Karpas-422 (cell line): ENCODE measurements at places on chromosomes 2 and 18. TPM values are rescaled to one million over a fixed set of nuclear protein-coding genes. Genes with fewer than 3 reads are reported as not detected.

The GKN2 gene
- not detected in 2 replicates for total RNA-seq

The GLI2 gene
- total RNA-seq, result 0.07 TPM in 1 of 2 replicates, not detected in the other

The CCDC74B gene
- 11.9 and 45.0 TPM in 2 replicates for total RNA-seq

The RRM2 gene
- 22.6 and 24.8 TPM in 2 replicates for total RNA-seq

The EN1 gene
- not detected in 2 replicates for total RNA-seq

- H3K27me3 ChIP-seq, result no peaks in the 10 kb centered on the region
- no peak overlapping the region for H3K4me3 ChIP-seq
- H3K36me3 ChIP-seq, result no peaks in the 10 kb centered on the region
- no peak for DNase-seq
These were observed 169.1 kb upstream of the BOD1L2 start for GRCh38 chr18:56977771-56978170.

GRCh38 chr18:26286008-26286407 lies 59.8 kb downstream of the TAF4B start:
- no peak overlapping the region for H3K27ac ChIP-seq
- peaks cover 17% of the 10 kb centered on the region for H3K4me1 ChIP-seq
- no peak for DNase-seq
- peaks cover 56% of the 10 kb centered on the region for H3K36me3 ChIP-seq

DNA sequence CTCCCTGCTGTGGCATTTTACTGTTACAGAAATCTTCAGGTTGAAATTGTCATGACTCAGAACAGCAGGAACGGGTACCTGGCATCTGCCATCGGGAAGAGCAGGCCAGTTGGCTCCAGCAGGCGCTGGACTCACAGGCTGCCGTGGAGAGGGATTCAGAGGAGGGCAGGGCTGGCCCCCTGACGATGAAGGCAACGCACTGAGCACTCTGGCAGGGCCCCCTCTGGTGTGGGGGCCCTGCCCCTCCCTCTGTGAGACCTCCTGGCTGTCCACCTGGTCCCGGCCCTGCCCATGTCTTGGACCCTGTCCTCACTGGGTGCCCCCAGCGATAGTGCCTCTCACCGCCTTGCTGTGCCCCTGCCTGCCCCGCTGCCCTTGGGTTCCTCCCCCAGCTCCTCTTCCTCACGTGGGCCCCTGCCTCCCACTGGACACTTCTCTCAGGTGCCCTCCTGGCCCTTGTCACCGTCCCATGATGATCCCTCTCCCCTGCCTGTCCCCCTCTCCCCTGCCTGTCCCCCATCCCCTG lies 23.3 kb upstream of the ALLC start:
- no peaks in the 10 kb centered on the region for H3K4me1 ChIP-seq
- no peak for DNase-seq
- H3K36me3 ChIP-seq, result no peaks in the 10 kb centered on the region
- H3K4me3 ChIP-seq, result no peak overlapping the region

- no peak overlapping the region for H3K27ac ChIP-seq
- DNase-seq, result no peak
- peaks cover 4% of the 10 kb centered on the region; the same call in 1 of the 2 replicates for H3K4me1 ChIP-seq
- no peaks in the 10 kb centered on the region for H3K27me3 ChIP-seq
- peaks cover 36% of the 10 kb centered on the region; the same call in 1 of the 2 replicates for H3K36me3 ChIP-seq
These were observed 137.4 kb downstream of the AFF3 start for GRCh38 chr2:100004959-100005387.

DNA sequence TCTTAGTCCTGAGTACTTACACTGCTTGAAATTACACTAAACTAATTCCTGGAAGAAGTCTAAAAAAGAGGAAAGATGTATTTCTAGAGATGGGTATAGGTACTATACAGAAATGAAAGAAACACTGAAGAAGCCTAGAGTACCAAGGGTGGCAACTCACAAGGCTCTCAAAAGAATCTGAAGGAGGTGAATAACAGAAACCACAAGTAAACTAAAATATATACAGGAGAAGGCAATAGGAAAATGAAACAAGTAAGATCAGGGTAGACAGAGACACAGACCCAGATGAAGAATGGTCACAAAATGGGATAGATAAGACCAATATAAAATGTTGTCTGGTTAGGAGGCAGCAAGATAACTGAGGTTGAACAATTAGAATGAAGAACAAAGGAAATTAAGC lies 59.9 kb downstream of the USP37 start:
- H3K27ac ChIP-seq, result no peak overlapping the region
- no peak for DNase-seq
- no peak overlapping the region for H3K4me3 ChIP-seq
- no peaks in the 10 kb centered on the region for H3K27me3 ChIP-seq

GRCh38 chr2:217943446-217944321 lies 59.1 kb downstream of the TNS1 start:
- H3K4me3 ChIP-seq, result no peak overlapping the region
- no peak overlapping the region for H3K27ac ChIP-seq
- peak; percentile 52 for DNase-seq
- H3K4me1 ChIP-seq, result no peaks in the 10 kb centered on the region
- no peaks in the 10 kb centered on the region for H3K27me3 ChIP-seq
- H3K36me3 ChIP-seq, result no peaks in the 10 kb centered on the region

GRCh38 chr2:223613017-223613950 lies 11.1 kb upstream of the SCG2 start:
- no peaks in the 10 kb centered on the region for H3K36me3 ChIP-seq
- H3K27me3 ChIP-seq, result no peaks in the 10 kb centered on the region
- no peak overlapping the region for H3K4me3 ChIP-seq

DNA sequence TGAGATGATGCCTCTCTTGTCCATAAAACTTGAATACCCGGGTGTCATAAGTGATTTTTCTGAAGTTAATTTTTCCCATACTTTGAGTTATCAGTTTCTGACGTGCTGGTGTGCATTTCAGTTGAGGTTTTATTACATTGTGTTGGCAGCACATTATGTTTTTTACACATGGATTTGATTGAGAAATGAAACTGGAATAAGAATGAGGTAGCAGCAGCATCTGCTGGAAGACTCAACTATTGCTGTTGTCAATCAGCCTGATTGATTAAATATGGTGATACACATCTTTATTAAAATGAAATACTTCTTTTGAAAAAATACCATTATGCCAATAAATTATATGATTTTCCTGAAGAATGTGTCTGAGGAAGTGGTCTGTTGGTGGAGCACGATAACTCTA lies 60.5 kb downstream of the INSIG2 start:
- no peak for DNase-seq
- no peak overlapping the region for H3K4me3 ChIP-seq
- H3K4me1 ChIP-seq, result peaks cover 5% of the 10 kb centered on the region; the same call in 1 of the 2 replicates
- no peaks in the 10 kb centered on the region for H3K36me3 ChIP-seq
- H3K27ac ChIP-seq, result no peak overlapping the region
- no peaks in the 10 kb centered on the region for H3K27me3 ChIP-seq

DNA sequence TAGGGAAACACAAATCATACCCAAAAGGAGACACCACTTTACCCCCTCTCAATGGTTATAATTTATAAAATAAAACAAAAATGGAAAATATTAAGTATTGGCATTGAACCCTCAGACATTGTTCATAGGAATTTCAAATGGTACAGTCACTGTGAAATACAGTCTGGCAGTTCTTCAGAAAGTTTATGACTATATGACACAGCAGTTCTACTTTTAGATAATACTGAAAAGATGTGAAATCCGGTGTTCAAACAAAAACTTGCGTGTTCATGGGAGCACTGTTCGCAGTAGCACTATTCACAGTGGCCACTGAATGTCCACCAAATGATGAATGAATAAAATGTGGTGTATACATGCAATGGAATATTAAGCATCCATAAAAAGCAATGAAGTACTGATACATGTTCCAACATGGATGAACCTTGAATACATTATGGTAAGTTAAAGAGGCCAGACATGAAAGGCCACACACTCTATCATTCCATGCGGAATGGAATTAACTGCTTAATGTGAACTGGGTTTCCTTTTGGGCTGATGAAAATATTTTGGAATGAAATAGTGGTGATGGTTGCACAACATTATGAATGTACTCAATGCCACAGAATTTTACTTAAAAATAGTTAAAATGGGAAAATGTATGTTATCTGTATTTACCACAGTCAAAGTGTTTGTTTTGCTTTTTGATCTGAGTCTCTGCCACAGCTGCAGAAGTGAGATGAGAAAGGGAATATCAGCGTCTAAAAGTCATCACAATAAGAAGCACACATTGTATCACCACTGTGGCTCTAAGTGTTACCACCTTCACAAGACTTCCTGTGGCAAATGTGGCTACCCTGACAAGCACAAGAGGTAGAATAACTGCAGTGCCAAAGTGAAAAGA lies 864.6 kb downstream of the SUCLG1 start:
- no peaks in the 10 kb centered on the region for H3K36me3 ChIP-seq
- no peaks in the 10 kb centered on the region for H3K4me1 ChIP-seq
- no peaks in the 10 kb centered on the region for H3K27me3 ChIP-seq
- H3K27ac ChIP-seq, result no peak overlapping the region
- H3K4me3 ChIP-seq, result no peak overlapping the region

DNA sequence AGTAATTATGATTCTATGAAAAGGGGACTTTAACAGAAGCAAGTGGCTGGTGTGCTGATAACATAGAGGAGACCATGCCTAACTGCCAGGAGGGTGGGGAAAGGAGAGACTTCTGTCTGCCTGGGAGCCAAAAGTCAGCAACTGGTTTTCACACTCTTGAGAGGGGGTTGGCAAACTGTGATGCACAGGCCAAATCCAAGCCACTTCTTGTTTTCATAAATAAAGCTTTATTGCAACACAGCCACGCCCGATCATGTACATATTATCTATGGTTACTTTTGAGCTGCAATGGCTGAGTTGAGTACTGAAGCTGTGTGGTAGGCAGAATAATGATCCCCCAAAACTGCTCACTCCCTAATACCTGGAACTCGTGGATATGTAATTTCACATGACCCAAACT lies 208.4 kb downstream of the LNPK start:
- no peak overlapping the region for H3K27ac ChIP-seq
- no peak for DNase-seq
- no peak overlapping the region for H3K4me3 ChIP-seq
- H3K4me1 ChIP-seq, result no peaks in the 10 kb centered on the region
